Adrenal gland (tissue), 19 donors: ENCODE measurements at places on chromosomes 16 and 17. TPM values are rescaled to one million over a fixed set of nuclear protein-coding genes. Genes with fewer than 3 reads are reported as not detected.

GRCh38 chr16:49734331-49734730 is 121.6 kb downstream of the ZNF423 start:
- no peak for DNase-seq

Gene PPY
- polyA plus RNA-seq: not detected

Gene SBK1
- 2.7 TPM for polyA plus RNA-seq

DNA sequence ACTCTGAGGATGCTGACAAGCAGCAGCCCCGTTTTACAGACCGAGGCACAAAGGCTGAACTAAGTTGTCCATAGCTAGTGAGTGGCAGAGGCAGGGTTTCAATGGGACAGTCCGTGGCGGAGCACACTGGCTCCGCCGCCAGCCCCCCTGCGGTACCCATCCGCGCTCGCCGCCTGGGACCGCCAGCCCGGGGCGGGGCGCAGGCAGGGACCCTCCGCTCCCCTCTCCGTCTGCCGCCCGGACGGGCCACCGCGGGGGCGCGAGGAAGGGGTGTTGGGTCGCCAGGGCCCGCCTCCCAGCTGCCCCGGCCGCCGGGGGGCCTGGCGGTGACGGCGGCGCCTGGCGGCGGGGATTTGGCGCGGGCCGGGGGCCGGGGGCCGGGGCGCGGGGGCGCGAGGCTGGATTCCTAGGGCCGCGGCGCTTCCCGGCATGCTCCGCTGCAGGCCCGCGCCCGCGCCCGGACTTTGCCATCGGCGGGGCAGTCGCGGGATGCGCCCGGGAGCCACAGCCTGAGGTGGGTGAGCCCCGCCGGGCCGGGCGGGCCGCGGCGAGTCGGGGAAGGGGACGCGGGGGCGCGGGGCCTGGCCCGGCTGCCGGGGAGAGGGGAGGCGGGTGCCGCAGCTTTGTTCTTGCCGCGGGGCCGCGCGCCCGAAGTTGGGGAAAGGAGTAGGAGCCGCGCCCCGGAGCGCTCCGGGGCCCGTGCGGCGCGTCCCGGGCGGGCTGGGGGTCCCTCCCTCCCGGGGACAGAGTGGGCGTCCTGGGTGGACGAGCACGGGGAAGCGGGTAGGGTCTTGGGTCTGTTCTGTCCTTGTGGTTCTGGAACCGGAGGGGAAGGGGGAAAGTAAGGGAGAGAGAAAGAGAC is at the start of gene TMEM98:
TMEM98 (plus strand) TSS at position 430 of the 862 bp plus-strand sequence. CDS start 3,376 bp downstream, outside the sequence.
- no peak for DNase-seq

Gene CSH1
- polyA plus RNA-seq: not detected

DNA sequence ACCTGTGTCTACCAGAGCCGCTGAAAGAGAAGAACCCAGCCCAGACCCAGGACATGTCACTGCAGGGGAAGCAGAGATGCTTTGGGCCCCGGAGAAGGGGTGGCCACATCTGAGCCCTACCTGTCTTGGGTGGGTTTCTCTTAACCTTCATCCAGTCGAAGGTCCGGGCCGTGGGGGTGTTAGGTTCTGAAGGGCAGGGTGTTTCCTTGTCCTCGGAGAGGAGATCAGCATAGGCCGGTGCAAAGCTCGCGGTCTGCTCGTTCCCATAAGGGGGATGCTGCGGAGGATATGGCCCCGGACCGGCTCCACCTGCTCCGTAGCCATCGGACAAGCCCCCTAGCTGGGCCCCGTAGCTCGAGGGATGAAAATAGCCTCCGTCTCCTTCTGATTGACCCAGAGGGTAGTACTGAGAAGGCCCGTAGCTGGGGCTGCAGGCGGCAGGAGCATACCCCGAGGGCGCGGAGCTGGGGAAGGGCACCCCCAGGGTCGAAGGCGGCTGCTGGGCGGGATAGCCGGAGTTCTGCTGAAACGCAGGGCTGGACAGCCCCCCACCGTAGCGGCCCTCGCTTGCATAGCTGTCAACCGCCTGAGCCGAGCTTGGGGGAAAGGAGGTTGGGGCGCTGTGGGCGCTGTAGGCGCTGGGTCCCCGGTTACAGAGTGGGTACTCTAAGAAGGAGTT is 464 bp downstream of the HOXB1 start:
- DNase-seq: no peak

DNA sequence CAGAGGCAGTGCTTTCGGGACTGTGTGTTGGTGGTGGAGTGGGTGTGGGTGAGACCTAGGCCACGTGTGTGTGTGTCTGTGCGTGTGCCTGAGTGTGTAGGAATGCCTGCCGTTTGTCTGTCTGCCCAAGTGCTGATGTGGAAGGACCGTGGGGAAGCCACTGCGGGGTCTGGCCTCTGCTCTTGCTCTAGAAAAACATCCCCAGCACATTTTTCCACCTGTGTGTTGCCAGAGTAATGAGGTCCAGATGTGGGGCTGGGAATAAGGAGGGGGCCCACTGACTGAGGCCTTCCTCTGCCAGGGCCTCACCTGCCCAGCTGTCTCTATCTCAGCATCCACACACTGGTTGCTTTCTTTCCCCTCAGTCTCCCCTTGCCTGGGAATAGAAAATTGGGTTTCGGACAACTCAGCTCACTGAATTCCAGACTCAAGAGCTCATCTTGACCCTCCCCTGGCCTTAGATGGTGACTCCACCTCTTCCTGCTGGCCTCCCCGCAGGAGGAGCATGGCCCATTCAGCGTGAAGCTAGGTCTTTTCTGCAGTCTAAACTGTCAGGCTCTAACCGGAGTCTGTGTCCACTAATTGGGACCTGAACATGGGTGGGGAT is 7.6 kb downstream of the SGCA start:
- no peak for DNase-seq

Gene CA10
- 0.64 TPM for polyA plus RNA-seq

DNA sequence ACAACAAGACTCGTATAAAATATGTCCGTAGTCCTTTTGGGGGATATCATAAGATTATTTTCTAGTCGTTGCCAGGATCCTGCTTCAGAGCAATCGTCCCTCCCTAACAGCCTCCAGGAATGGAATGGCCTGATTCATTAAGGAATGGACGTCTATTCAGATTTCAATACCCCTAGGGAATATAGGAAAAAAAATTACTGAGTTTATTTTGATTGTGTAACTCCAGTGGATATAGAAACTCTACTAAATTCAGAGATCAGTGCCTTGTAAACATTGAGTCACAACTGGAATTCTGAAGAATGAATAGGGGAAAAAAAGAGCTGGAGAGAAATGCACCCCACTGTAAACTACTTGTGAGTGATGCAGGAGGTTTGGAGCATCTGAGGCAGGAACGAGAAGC is 1171.5 kb upstream of the GOT2 start:
- no peak for DNase-seq

GRCh38 chr16:31079342-31079944 is 5.2 kb downstream of the ZNF646 start:
- no peak for DNase-seq

DNA sequence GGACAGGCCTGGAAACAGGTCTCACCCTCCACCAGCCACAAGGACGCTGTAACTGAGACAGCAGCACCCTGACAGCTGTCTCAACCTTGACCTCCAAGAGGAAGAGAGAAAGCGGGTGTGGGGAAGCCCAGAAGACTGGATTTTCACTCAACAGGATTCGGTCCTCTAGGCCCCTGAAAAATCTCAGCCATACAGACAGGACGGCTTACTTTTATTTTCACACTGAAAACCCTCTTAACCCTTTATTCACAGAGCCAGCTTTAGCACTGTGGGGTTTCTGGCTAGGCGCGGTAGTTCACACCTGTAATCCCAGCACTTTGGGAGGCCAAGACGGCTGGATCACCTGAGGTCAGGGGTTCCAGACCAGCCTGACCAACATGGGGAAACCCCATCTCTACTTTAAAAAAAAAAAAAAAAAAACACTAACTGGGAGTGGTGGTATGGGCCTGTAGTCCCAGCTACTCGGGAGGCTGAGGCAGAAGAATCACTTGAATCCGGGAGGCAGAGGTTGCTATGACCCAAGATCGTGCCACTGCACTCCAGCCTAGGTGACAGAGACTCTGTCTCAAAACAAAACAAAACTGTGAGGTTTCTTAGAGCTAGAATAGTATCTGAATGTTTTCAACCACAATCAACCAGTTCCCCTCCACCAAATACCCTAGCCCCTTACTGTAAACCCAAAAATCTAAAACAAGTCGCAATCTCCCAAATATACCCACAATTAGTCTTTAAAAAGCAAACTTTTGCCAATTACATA is 5.3 kb downstream of the ANKRD11 start:
- no peak for DNase-seq

DNA sequence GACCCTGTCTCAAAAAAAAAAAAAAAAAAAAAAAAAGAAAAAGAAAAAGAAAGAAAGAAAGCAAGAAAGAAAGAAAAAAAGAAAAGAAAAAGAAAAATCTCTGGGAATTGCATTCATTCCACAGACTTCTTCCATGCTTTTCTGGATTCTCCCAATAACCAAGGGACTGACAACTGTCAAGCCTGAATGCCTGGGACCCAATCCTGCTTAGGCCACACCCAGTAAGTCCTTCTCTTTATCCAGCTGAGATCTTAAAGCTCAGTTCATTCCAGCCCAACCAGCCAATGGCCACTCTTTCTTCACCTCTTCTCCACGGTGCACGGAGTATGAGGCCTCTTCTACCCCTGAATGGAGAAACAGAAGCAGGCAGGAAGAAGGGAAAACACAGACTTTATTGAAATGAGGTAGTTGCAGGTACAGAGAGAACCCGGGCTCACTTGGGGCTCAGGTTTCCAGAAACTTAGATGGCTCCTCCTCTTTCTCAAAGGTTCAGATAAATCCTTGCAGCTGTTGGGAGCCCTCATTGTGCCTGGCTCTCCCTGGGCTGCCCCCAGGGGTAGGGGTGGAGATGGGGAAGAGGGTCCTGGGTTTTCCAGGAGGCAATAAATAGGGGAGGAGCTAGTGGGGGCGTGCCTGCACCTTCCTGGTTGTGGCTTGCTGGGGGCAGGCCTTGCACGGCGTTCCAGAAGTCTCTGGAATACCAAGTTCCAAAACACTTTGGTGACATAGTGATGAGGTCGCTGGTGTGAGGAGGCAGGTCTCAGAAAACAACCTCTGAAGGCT is 2.5 kb downstream of the HOXB1 start:
- no peak for DNase-seq

Gene SOX8
- polyA plus RNA-seq: 1.6 TPM

GRCh38 chr16:81060576-81061306 is 16.3 kb downstream of the C16orf46 start:
- no peak for DNase-seq

GRCh38 chr16:23155445-23156049 is 6.3 kb upstream of the USP31 start:
- DNase-seq: peak; percentile 30

DNA sequence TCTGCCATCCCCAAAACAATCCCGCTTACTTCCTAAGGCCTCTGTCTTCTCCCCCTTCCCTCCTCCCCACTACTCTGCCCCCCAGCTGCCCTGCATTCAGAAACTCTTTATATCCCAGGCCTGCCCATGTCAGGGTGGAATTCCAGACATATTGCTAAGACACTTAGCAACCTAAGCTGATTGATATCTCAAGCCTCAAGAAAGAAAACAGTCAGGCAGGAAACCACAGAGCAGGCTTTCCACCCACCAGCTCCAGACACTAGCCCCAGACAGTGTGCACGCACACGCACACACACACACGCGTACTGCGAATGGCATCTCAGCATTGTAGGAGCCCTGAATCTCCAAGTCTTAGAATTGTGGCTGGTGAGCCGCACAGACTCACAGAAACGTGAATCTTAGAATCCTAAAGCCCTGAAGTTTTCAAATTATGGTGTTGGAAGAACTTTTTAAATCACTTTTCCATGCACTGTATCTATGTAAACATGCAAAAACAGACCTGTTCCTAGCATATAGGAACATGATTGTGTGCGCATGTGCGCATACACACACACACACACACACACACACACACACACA is 8.8 kb upstream of the LPCAT2 start:
- DNase-seq: no peak

- DNase-seq: peak; percentile 87
Measured at GRCh38 chr16:56964243-56965148, 2.7 kb downstream of the CETP start.

DNA sequence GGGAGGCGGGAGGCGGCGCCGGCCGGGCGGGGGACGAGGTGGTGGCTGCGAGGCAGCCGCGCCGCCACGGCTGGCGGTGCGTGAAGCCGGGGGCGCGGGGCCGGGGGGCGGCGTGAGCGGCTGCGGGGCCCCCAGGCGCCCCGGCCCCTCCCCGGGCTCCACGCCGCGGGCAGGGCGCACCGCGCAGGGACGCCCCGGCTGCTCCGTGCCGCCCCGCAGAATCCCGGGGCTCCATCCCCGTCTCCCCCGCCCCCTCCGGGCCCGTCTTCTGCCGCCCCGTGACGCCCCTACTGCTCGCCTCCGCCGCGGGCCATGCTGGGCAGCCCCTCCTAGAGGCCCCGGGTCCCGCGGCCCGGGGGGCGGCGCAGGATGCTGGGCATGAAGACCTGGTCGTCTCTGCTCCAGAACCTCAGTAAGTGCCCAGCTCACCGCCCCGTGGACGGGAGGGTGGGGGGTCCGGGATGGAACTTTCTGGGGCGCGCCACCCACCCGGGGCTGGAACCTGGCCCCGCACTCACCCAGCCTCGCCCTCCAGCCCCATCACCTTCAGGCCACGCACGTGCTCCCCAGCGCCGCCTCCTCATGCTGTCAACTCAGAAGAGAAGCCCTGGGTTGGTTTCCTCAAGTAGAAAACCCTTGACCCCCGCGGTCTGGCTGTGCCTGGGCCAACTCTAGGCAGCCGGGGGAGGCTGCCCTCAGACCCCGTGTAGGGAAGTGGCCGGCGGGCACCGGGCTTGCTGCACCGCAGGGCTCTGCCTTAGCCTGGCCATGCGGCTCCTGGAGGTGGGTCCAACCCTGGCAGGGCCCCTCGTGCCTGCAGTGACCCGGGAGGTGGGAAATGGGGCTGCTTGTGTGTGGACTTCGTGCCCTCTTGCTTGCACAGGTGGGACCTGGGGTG is 150.2 kb upstream of the GSE1 start:
- no peak for DNase-seq

DNA sequence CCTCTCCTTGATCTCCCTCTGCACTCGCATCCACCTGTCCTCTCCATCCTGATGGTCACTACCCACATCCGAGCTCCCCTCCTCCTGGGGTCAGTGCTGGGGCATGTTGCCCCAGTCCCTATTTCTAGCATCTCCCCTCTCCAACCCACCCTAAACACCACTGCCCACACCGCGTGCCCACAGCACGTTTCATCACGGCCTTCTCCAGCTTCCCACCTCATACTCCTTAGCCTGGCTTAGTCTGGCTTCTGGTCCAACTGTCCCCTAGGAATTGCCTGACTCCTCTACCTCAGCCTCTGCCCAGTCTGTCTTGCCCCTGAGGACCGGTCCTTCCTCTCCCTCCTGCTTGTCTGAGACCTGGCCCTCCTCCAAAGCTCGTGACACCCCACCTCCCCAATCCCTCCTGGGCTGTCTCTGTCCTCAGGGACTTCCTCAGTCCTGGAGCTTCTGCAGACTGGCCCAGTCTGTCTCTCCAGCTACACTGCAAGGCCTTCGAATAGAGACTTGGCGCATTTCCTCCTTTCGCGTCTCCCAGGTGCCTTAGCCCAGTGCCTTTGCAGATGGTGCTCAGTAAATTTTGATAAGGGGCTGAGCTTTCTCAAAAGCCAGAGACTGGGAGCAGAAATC is 4.9 kb downstream of the ALOX15 start:
- DNase-seq: no peak

Gene TMEM88
- 107 TPM for polyA plus RNA-seq
